Activated effector memory CD4-positive, alpha-beta T cell treated with Interleukin-2 at 50 U/mL for 16 hours (primary cell): ENCODE measurements at places on chromosomes 6 and 20.
A peak's percentile ranks its signal among the peaks of the same experiment; 100 is the strongest.

- DNase-seq: no peak
Measured at GRCh38 chr6:75590370-75590769, 11.3 kb upstream of the SENP6 start.

GRCh38 chr6:68876792-68877493 is 241.9 kb downstream of the ADGRB3 start:
- DNase-seq: no peak

DNA sequence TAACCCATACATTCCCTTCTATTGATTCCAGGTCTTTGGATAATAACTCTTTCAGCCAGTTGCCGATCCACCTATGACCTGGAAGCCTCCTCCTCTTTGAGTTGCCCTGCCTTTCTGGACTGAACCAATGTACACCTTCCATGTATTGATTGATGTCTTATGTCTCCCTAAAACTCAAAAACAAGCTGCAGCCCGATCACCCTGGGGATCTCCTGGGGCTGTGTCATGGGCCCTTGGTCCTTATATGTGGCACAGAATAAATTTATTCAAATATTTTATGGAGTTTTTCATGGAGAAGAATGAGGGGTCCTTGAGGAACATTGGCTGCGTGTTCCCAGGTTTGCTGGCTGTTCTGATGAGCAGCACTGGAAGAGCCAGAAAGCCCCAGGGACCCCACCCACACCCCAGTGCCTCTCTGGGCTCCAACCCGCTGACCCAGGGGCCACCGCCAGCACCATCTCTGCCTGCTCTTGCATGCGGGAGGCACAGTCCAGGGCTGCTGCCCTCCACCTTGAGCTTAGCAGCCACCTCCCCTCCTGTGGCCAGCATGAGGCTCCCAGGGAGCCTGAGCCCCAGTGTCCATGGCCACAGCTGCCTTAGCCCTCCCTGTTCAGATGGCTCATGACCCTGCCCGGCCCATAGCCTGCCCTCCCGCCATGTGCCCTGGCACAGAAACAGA is 36.5 kb upstream of the CST7 start:
- DNase-seq: no peak

- no peak for DNase-seq
Measured at GRCh38 chr20:6888736-6889395, 121.4 kb downstream of the BMP2 start.

DNA sequence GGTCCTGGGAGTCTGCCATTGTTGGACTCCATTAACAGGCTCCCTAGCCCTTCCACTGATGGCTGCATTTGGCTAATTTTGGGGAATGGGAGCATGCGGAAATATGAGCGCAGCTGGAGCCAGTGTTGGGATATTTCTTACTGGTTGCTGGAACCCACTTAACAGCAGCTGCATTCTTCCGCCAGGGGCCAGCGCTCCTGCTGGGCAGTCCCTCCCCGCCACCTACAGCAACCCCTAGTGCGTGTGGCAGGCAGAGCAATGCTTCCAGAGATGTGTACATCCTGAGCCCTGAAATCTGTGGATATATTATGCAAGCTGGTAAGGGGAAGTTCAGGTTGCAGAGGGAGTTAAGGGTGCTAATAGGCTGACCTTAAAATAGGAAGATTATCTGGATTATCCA is 16.4 kb downstream of the CST8 start:
- DNase-seq: no peak

GRCh38 chr6:37004044-37004980 is 1.1 kb upstream of the FGD2 start:
- DNase-seq: no peak

GRCh38 chr6:142406131-142406530 is 104.3 kb downstream of the ADGRG6 start:
- no peak for DNase-seq

- no peak for DNase-seq
Measured at GRCh38 chr20:56656632-56657031, 27.5 kb downstream of the TFAP2C start.

DNA sequence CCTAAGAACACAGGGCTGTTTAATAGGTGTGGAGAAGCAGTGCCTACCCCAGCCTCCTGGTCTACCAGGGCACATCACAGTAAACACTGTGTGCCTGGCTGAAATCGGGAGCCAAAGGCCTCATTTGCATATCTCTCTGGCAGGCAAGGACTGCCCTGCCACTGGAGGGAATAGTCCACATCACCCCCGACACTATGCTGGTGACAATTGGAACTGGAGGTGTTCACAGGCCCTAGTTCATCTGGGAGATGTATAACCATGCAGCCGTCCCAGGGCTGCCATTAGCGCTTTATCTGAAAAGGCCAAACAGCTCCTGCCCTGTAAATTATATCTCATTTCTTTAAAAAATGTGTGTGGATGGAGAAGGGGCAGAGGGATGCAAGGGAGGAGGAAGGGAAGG is 150.3 kb downstream of the LINC00237 start:
- DNase-seq: no peak

DNA sequence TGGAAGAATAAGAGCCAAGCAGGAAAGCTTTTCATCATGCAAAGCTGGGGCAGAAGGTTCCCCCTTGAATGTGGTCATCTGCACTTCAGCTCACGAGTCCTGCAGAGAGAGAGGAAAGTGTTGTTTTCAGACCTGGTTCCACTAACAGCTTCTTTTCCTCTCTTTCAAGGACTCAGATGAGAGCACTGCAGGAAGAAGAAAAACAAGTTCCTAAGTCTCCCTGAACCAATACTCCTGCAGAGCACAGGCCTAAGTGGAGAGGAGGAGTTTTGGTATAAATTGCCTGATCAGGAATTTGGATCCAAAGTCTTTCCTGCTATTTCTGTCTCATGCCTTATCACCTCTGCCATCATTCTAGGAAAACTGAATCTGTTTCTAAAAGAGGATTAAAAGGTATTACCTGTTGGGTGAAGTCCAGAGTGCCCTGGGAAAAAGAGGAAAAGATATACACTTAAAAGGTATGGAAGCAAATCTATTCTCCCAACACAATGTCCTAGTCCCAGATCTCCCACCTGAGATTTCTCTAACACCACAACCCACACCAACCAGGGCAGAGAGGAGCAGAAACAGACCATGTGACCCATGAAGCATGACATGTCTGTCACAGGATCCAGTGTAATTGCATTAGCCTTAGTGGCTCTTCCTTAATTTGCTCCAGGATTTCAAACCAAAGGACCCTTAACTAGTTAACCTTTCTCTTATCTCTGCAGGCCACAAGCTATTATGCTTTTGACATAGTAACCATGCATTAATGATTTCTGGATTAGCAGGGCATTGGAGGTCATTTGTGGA is 12.2 kb downstream of the HLA-DRB5 start:
- DNase-seq: no peak

DNA sequence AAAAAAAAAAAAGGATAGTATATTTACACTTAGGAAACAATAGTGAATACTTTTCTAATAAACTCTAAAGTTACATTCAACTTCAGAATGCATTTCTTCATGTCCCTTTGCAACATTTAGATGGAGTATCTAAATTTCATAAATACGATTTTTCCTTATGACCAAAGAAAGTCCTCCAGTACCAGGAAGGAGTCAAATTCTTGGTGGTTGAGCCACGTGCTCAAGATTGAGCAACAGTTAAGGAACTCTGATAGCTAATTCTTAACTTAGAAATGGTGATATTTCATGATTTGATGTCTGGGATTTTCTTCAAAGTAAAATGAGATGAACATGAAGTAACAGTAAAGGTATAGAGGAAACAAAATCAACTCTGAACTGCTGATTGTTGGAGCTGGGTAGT is 92.7 kb downstream of the SASH1 start:
- no peak for DNase-seq

DNA sequence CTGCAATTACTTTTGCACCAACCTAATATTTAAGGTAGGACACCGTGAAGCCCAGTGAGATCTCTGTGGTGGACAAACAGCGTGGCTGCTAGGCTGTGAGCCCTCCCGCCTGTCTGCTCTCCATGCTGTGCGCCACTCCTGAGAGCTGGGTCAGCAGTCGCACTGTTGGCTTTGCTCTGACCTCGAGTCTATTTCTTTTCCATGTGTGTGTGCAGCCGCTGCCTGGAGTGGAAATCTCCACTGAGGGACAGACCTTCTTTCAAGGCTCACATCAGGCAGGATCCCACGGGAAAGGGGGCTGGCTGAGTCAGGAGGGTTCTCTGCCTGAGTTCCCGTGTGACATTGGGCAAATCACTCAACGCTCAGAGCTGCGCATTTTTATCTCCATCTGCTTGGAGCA is 27.1 kb downstream of the RIPOR3 start:
- no peak for DNase-seq

- DNase-seq: no peak
Measured at GRCh38 chr6:22091424-22091948, 205.3 kb downstream of the PRL start.

- DNase-seq: no peak
Measured at GRCh38 chr6:110401585-110402176, 13.7 kb downstream of the DDO start.

GRCh38 chr6:14077193-14077867 is 40.2 kb upstream of the CD83 start:
- DNase-seq: no peak

- no peak for DNase-seq
Measured at GRCh38 chr6:169171951-169172350, 81.7 kb downstream of the THBS2 start.

DNA sequence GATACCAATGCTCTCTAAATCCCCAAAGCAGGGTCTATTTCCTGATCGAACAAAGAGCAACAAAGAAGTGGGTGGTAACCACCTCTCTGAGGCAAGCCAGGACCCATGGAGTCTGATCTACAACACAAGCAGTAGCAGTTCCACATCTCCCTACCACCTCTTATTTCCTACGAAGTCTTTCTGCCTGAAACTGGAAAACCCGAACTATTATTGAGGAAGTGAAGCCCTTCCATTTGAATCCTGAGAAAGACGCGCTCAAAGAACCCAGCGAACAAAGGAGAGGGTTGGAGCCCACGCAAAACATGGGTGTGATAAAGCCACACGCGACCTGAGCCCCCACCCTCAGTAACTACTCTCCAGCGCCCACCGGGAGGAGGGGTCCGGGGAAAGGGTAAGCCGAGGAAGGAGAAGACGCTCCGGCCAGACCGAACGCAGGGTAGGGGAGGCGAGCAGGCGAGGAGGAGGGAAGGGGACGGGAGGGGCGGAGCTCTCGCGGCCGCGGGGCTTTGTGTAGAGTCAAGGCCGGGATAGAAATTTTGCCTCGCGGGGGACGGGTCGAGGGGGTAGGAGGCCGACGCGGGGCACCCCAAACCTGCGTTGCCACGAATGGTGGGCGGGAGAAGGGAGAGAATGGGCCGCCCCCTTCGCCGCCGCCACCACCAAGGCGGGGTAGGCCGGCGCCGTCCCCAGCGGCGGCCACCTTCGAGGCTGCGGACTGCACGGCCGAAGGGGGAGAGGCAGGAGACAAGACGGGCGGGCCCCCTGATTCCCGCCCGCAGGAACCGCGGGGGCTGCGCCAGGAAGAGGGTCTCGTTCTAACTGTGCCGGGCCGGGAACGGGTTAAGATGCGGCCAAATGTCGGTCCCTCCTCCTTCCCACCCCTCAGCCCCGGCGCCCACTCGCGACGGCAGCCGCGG is 802 bp downstream of the HDAC2 start:
- peak; percentile 28 for DNase-seq

DNA sequence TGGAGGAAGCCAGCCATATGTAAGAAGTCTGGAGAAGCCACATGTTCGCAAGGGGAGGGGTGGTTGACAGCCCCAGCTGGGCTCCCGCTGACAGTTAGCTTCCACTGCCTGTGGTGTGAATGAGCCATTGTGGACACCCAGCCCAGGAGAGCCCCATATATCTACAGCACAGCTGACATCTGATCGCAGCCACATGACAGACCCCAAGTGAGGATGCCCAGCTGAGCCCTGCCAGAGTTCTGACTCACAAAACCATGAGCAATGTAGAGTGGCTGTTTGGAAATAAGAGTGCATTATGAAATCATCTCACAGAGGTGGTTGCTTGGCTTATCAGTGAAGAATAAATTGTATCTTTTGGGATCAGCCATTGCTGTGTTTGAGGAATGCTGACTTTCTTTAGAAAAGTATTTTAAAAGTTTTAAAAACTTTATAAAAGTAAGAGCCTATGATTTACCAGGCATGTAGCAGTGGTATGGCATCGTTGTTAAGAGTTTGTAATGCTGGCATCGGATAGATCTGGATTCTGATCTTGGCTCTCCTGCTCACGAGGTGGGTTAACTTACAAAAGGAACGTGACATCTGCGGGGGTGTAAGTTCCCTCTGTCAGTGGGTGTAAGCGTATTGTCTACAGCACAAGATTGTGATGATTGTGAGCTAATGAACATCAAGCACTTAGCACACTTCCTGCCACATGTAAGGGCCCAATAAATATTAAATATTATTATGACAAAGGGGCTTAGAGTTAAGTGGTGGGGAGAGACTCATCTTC is 24.1 kb downstream of the CFAP61 start:
- DNase-seq: no peak

DNA sequence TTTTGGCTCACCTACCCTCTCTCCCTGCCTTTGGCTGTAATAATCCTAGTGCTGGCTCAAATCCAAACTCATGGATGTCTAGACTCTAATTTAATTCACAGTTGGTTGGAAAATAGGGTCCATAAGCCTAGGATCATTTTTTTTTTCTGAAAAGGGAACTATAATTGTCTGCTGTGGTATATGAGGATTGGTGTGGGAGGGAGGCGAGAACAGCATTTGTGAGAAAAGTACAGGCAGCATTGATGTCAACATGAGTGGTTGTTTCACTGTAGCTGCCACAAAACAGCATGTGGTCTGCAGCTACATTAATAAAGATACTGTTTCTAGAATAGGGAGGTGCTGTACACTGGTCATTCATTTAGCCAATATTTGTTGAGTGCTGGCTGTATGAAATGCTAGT is 18.6 kb upstream of the POLR1H start:
- no peak for DNase-seq

DNA sequence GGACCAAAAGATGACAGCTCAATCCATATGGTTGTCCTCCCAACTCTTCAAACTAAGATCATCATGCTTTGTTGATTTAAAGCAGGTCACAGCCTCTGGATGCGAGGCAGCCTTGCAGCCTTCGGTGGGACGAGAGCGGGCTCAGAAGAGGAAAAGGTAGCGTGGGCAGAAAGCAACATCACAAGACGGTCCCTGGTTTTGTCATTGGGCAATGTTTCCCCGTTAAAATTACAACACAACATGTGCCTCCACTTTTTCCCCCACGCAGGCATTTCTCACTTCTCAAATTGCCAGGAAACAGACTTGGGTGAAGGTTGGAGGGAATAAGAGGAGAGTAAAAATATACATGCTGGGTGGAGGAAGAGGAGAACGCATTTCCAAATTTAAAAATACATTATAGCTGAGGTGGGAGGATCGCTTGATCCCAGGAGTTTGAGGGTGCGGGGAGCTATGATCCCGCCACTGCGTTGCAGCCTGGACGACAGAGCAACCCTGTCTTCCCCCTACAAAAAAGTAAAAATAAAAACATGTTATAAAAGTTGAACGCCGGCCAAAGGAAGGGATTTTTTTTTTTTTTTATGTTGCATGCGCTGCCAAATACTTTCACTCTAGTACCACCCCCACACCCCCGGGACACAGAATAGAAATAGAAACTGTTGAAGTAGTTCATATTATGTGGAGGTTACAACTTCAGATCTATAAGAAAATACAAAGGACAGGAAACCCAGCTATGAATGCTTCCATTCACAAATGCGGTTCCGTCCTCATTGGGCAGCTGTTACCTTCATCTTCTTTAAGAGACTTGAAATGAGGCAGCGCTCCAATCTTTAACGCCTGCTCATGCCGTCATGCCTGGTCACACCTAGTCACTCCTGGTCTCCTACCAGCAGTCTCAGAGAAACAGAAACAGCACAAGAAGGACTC is 13.9 kb upstream of the NAA20 start:
- DNase-seq: no peak

- DNase-seq: no peak
Measured at GRCh38 chr6:163164175-163164900, 250.2 kb upstream of the QKI start.

GRCh38 chr6:112203577-112204349 is 50.6 kb downstream of the LAMA4 start:
- no peak for DNase-seq
